Naive thymus-derived CD8-positive, alpha-beta T cell (primary cell): ENCODE measurements at places on chromosomes 1 and 21. TPM values are rescaled to one million over a fixed set of nuclear protein-coding genes. Genes with fewer than 3 reads are reported as not detected.

TRAF5 gene
- total RNA-seq = 74.3 TPM

DNA sequence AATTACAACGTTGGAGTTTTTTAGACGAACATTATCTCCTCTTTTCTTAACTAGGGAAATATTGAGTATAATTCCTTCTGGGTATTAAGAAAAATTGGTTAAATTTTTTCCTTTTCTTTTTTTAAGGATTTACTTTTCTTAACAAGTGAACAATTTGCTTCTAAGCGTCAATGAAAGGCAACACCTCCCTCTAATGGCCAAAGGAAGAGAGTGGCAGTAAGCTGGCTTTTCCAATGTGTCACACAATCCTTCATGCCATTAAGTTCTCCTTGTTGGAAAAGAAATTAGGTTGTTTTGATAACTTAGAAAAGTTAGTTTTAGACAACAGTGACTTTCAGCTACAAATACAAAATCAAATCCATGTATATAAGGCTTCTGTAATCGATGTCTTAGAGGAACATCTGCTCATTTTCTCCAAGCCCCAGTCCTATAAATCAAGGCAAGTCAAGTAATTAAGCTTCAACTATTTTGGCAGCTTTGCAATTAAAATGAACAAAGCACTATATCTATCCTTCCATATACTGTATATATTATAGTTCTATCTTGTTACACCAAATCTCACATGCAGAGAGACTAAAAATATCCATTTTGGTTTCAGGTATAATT lies 62.8 kb downstream of the EDEM3 start:
- DNase-seq = no peak
- no peak overlapping the region for H3K4me3 ChIP-seq
- H3K4me1 ChIP-seq = peaks cover 5% of the 10 kb centered on the region
- H3K27ac ChIP-seq = peak overlapping the region; percentile 17
- peaks cover 49% of the 10 kb centered on the region for H3K36me3 ChIP-seq

GRCh38 chr1:38173848-38174247 lies 127.3 kb upstream of the POU3F1 start:
- no peak for DNase-seq
- H3K4me3 ChIP-seq = no peak overlapping the region
- H3K27ac ChIP-seq = no peak overlapping the region

COL8A2 gene
- total RNA-seq = 0.22 TPM

DNA sequence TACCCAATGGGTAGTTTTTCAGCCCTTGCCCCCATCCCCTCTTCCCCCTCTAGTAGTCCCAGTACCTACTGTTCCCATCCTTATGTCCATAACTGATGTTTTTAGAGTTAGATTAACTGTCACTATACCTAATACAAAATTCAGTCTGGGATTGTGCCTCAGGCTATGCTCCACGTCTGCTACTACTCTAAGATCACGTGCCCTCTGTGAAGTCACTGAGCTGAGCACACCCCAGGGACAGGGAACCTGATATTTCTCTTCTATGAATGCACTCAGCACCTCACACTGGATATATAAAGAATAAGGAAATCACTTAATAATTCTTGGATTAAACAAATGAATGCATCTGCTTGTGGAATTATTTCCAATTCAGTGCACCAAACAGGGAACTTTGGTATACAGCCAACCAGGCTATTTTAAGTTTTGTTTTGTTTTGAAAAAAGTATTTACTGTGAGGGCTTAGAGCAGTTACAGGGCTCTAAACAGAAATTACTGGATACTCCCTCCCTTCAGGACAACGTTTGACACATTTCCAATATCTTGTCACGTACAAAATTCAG lies 307.9 kb downstream of the SMYD3 start:
- no peaks in the 10 kb centered on the region for H3K4me1 ChIP-seq
- DNase-seq = no peak
- peaks cover 6% of the 10 kb centered on the region for H3K36me3 ChIP-seq
- H3K27me3 ChIP-seq = no peaks in the 10 kb centered on the region
- no peak overlapping the region for H3K4me3 ChIP-seq
- H3K27ac ChIP-seq = no peak overlapping the region

GUCA2A gene
- not detected for total RNA-seq

DNA sequence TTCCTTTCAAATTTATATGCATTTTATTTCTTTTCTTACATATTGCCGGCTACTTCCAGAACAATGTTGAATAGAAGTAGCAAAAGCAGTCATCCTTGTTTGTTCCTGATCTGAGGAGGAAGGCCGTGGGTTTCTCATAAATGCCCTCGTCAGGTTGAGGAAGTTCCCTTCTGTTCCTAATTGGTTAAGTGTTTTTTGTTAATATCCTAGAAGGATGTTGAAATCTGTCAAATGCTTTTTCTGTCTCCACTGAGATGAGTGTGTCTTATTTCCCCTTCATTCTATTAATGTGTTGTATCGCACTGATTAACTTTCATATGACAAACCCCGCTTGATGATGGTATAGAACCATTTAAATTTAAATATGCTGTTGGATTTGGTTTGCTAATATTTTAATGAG lies 15.4 kb downstream of the TTLL10 start:
- H3K4me3 ChIP-seq = no peak overlapping the region
- H3K4me1 ChIP-seq = no peaks in the 10 kb centered on the region
- H3K27ac ChIP-seq = no peak overlapping the region
- no peaks in the 10 kb centered on the region for H3K36me3 ChIP-seq
- no peak for DNase-seq

DNA sequence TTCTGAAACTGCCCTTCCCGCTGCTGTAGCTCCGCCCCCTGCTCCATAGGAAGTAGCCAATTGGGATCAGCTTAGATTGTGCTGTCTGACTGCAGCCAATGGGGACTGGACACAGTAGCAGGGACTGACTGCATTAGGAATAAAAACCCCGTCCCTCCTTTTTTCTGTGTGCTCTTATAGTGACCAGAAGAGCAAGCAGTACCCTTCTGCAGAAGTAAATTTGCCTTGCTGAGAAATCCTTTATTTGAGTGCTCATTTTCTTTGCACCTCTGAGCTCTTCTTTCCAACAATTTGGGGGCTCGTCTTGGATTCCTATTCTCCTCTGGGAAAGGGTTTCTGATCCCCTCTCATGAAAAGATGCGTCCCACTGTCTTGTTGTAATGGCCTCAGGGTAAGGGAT lies 16.2 kb downstream of the OR2L13 start:
- peaks cover 11% of the 10 kb centered on the region for H3K36me3 ChIP-seq
- no peak overlapping the region for H3K27ac ChIP-seq
- no peak for DNase-seq
- H3K4me3 ChIP-seq = no peak overlapping the region

DNA sequence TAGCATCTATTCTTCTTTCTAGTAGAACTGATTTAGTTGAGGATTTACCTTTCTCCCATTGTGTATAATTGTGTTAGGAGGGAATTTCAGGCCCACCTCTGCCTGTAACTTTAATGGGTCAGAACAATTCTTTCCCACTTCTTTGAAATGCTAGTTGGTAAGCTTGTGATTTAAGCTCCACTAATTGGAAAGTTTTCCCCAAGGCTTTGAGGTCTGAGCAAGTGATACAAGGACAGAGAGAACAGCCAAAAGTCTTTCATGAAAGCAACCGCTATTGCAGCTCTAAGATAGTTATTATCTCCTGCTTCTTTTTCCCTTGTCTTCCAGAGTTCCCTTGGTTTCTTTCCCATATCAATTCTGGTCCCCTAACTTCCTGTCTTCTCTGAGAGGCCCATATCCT lies 38.7 kb upstream of the PDC start:
- H3K36me3 ChIP-seq = peaks cover 3% of the 10 kb centered on the region
- H3K27me3 ChIP-seq = no peaks in the 10 kb centered on the region
- DNase-seq = no peak
- no peak overlapping the region for H3K27ac ChIP-seq

TRIM17 gene
- 1.7 TPM for total RNA-seq

DNA sequence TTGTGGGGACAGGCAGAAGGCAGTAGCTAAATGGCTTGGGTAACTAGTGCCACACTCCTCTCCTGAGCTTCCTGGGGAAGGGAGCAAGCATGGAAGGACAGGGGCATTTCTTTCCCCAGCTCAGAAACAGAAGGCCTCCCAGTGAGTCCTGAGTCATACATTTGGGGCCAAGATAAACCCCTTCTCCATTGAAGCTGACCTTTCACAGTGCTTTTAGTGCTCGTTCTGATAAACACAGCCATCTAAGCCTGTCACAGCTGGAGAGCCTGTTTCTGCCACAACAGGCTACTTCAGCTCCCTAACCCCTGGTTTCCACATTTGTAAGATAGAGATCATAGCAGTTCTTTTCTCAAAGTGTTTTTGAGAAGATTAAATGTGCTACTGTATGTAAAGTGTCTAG lies 374.0 kb downstream of the LMX1A start:
- no peaks in the 10 kb centered on the region for H3K27me3 ChIP-seq

KIF2C gene
- total RNA-seq = 0.91 TPM

- peaks cover 4% of the 10 kb centered on the region for H3K27me3 ChIP-seq
- no peaks in the 10 kb centered on the region for H3K4me1 ChIP-seq
- no peak overlapping the region for H3K4me3 ChIP-seq
- no peaks in the 10 kb centered on the region for H3K36me3 ChIP-seq
Measured at GRCh38 chr1:236748268-236748870, 46.7 kb upstream of the MTR start.

AIRE gene
- total RNA-seq = not detected

DNA sequence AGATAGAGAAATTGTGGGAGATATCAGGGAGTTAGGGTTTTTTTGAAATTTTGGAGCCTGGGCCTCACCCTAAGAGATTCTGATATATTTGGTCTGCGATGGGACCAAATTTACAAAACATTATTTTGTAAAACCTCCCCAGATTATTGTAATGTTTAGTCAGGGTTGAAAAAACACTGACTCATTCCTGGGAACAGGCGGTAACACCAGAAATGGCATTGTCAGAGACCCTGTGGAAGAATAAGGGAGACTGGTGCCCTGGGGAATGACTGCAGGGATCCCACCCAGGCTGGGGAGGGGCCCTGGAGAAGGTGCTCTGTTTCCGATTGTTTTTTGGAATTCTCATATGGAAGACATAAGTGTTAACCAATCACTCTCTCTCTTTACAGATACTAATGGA lies 13.1 kb upstream of the STRIP1 start:
- no peak for DNase-seq
- H3K4me3 ChIP-seq = no peak overlapping the region
- peaks cover 2% of the 10 kb centered on the region for H3K4me1 ChIP-seq
- peaks cover 77% of the 10 kb centered on the region for H3K36me3 ChIP-seq
- no peaks in the 10 kb centered on the region for H3K27me3 ChIP-seq

AADACL3 gene
- not detected for total RNA-seq

- H3K27ac ChIP-seq = no peak overlapping the region
- peaks cover 6% of the 10 kb centered on the region for H3K4me1 ChIP-seq
- DNase-seq = no peak
- no peak overlapping the region for H3K4me3 ChIP-seq
- H3K27me3 ChIP-seq = no peaks in the 10 kb centered on the region
Measured at GRCh38 chr1:155329980-155330598, 9.4 kb downstream of the RUSC1 start.

DNA sequence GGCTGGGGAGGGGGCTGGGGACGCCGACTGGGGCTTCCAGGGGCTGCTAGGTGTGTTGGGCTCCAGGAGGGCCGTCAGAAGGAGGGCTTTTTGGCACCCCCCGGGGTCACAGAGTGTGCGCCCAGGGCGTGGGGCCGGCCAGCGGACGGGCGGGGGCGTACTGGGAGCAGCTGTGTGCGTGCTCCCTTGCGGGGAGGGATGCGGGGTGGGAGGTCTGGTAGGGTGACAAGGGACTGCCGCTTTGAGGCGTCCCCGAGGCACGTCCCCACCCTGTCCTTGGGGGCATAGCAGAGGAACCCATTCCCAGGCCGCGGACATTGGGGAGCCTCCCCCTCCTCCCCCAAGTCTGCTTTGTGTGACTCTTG lies 1.1 kb downstream of the FOXO6 start:
- peaks cover 49% of the 10 kb centered on the region for H3K4me1 ChIP-seq
- H3K36me3 ChIP-seq = no peaks in the 10 kb centered on the region
- no peak overlapping the region for H3K27ac ChIP-seq
- no peak for DNase-seq

S100A2 gene
- not detected for total RNA-seq

GRCh38 chr1:45216200-45216541 lies 9.8 kb upstream of the ZSWIM5 start:
- H3K36me3 ChIP-seq = no peaks in the 10 kb centered on the region
- DNase-seq = no peak
- H3K4me3 ChIP-seq = no peak overlapping the region
- no peak overlapping the region for H3K27ac ChIP-seq

DNA sequence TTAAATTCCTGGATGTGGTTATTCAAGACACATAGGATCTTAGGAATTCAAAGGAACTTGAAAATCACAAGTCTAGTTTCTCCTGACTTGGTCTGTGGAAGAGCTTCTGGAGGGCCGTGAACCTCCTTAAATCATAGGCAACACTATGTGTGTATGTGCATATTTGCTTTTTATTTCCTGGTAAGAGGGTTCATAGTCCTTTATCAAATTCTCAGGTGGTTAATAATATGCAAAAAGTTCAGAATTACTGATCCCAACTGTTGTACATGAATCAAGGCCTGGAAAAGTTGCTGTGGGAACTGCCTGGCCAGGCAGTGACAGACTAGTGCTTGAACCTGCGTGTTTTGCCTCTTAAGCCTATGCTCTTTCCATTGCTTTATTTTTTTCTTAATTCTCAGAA lies 12.9 kb downstream of the MTR start:
- no peaks in the 10 kb centered on the region for H3K27me3 ChIP-seq
- H3K36me3 ChIP-seq = peaks cover 34% of the 10 kb centered on the region
- no peak for DNase-seq
- H3K4me1 ChIP-seq = peaks cover 33% of the 10 kb centered on the region
- no peak overlapping the region for H3K27ac ChIP-seq

GRCh38 chr1:223246476-223247112 lies 103.5 kb upstream of the TLR5 start:
- peak overlapping the region; percentile 14 for H3K27ac ChIP-seq
- H3K4me1 ChIP-seq = peaks cover 40% of the 10 kb centered on the region
- no peaks in the 10 kb centered on the region for H3K36me3 ChIP-seq
- no peaks in the 10 kb centered on the region for H3K27me3 ChIP-seq
- DNase-seq = no peak

APCS gene
- total RNA-seq = not detected

SLAMF7 gene
- total RNA-seq = 6.2 TPM

GRCh38 chr1:234515821-234516241 lies 36.9 kb upstream of the TARBP1 start:
- H3K27ac ChIP-seq = no peak overlapping the region

- H3K27ac ChIP-seq = peak overlapping the region; percentile 68
- H3K4me1 ChIP-seq = peaks cover 86% of the 10 kb centered on the region
- no peaks in the 10 kb centered on the region for H3K36me3 ChIP-seq
- H3K27me3 ChIP-seq = no peaks in the 10 kb centered on the region
- no peak for DNase-seq
Measured at GRCh38 chr1:12434686-12435085, 183.3 kb downstream of the DHRS3 start.

SSX2IP gene
- 11.4 TPM for total RNA-seq

GRCh38 chr1:200525090-200525987 lies 95.2 kb downstream of the KIF14 start:
- no peaks in the 10 kb centered on the region for H3K27me3 ChIP-seq
- peaks cover 26% of the 10 kb centered on the region for H3K4me1 ChIP-seq
- H3K27ac ChIP-seq = no peak overlapping the region
- H3K4me3 ChIP-seq = no peak overlapping the region

DNA sequence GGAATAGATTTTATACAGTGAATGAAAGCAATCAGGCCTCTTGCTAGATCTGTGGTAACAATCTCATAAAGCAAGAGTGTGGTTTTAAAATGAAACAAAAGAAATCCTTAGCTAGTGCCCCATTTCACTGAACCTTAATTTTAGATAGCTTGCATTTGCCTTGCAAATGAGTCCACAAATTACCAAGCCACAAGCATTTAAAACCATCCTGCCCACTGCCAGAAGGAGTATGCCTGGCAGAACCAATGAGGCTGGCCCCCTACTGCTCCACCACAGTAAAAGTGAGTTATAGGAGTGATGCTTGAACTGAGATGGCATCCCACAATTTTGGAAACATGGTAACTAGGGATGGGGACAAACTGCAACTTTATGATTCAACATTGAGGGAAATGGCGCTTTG lies 206.4 kb upstream of the LMO4 start:
- H3K36me3 ChIP-seq = no peaks in the 10 kb centered on the region
- H3K4me3 ChIP-seq = no peak overlapping the region
- H3K27ac ChIP-seq = no peak overlapping the region
- no peak for DNase-seq
